ENCODE measurements at places on chromosomes 6 and 20.

GRCh38 chr20:15882553-15882952, 690.7 kb downstream of the KIF16B start:
- ATAC-seq, result peak; percentile 68

DNA sequence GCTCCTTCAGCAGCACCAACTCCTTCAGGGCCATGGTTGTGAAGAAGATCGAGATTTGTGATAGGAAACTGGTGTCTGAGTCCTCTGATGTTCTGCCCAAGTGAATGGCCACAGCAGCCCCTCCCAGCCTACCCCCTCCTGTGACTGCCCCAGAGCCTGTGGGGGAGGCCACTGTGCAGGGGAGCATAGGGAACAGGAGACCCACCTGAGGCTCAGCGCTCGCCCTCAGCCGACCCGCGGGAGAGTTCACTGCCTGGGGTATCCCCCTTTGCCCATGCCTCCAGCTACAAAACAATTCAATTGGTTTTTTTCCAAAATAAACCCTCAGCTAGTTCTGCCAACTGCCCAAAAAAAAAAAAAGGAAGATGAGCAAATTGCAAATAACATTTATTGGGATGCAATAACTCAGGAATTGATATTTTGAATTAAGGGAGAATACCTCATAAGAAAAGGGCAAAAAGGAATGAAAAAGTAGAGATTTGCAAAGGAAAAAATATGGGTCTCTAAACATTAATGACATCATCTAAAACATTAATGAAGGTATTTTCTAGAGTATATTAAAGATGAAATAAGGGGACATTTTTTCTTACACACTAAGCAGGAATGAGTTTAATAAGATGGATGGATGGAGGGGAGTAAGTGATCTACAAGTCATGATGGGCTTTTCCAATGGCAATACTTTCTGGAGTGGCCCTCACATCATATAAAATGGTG, 46.1 kb downstream of the KIAA0319 start:
- no peak for ATAC-seq

GRCh38 chr6:77292564-77293546, 170.4 kb downstream of the HTR1B start:
- no peak for ATAC-seq

DNA sequence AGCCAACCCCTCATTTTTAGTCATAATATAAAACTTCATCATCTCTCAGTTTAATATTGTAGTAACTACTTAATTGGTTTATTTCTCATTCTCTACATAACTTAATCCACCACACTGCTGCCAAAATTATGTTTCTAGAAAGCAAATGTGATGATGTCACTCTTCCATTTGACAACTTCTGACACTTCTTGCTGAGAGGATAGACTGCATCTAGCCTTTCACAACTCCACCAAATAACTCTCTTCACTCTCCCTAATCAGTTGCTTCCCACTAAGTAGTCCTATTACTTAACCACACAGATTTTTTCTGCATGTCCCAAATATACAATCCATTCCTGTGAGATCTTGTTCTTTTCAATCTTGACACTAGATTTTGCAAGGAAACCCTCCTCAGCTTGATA, 951.3 kb downstream of the EPHA7 start:
- ATAC-seq, result no peak

DNA sequence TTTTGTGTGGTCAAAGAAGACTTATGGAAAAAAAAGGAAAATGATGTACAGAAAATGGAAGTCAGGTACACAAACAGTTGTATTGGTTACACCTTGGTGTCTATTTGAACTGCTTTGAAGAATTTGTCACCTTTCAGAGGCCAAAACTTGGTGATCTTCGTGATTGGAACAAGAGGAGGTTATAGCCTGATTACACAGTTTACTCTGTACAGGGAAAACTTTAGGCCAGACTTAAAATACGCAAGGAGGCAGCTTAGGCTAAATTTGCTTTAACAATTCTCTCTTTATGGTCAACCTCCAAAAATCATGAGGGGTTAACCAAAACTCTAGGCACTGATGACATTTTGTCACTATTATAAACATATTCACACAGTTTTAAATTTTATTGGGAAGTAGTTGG, 353.7 kb downstream of the PRKN start:
- no peak for ATAC-seq

- peak; percentile 54 for ATAC-seq
These were observed 59.4 kb downstream of the CD164 start for GRCh38 chr6:109322825-109323224.

DNA sequence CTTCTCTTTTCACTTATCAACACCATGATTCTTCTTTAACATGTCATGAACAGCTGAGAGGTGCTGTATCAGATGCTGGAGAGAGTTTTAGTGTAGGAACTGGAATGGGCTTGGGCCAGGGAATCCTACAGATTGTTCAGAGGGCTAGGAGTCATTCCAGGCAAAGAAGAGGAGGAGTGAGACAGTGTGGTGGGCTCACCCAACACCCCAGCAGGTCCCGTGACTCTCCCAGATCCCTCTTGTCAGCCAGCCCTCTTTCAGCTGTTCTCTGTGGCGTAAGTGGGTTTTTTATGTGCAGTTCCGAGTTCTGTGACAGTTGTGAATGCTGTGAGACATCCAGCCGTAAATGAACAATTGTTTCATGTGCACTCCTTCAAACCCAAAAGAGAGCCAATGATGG, 31.4 kb upstream of the CEP162 start:
- ATAC-seq, result no peak

- no peak for ATAC-seq
These were observed 18.2 kb downstream of the GNAS-AS1 start for GRCh38 chr20:58832457-58832856.

- ATAC-seq, result no peak
These were observed 5.2 kb upstream of the TBCC start for GRCh38 chr6:42751055-42751454.

GRCh38 chr6:89209457-89209856, 7.7 kb downstream of the GABRR1 start:
- ATAC-seq, result no peak

GRCh38 chr6:38354037-38354381, 285.7 kb downstream of the BTBD9 start:
- ATAC-seq, result peak; percentile 43

DNA sequence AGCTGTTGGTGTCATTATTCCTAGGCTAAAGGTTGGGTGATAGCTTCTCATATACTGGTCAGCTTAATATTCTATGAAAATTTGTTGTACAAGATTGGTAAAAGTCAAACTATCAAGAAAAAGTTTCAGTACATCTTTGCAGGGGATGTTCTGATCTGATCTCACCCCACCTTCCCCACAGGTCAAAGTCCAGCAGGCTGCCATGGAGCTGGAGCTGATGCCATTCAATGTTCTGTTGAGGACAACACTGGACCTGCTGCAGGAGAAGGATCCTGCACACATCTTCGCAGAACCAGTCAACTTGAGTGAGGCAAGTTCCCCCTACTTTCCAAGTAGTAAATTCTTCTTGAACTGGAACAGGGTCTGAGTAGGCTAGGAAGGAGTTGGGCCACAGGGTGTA, 13.1 kb downstream of the BRPF3 start:
- no peak for ATAC-seq

- ATAC-seq, result no peak
These were observed 47.5 kb downstream of the PHF3 start for GRCh38 chr6:63683071-63683603.

GRCh38 chr6:139256087-139256486, 35.7 kb downstream of the TXLNB start:
- no peak for ATAC-seq

- peak; percentile 90 for ATAC-seq
These were observed 169.7 kb downstream of the ATXN1 start for GRCh38 chr6:16591396-16592222.

- ATAC-seq, result peak; percentile 96
These were observed 47.3 kb upstream of the MARCKS start for GRCh38 chr6:113809826-113810225.

DNA sequence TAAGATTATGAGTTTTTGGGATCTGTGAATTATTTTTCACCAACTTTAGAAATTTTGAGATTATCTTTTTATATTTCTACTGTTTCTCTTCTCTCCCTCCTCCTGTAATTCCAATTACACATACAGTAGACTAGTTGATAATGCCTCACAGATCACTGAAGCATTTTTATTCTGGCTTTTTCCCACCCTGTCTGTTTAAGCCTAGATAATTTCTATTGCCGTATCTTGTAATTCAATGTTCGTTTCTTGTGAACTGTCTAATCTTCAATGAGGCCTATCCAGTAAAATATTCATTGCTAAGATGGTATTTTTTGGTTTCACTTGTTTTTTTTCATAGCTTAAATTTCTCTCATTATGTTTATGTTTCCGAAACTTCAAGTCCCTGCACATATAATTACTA, 12.0 kb downstream of the MDN1 start:
- ATAC-seq, result no peak

- no peak for ATAC-seq
These were observed 273.9 kb upstream of the TAB2 start for GRCh38 chr6:149043476-149044130.

DNA sequence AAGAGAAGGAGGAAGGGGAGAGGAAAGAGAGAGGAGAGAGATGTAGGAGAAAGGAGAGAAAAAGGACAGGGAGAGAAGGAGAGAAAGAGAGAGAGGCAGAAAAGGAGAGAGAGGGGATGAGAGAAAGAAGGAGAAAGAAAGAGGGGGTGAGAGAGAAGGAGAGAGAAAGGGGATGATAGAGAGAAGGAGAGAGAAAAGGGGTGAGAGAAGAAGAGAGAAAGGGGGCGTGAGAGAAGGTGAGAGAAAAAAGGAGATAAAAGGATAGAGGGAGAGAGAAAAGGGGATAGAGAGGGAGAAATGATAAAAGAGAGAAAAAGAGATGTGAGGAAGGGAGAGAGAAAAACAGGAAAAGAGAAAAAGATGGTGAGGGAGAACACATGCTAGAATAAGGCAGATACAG, 933.4 kb downstream of the KIF16B start:
- no peak for ATAC-seq

- ATAC-seq, result no peak
These were observed 145.3 kb upstream of the ECI2 start for GRCh38 chr6:4280707-4281106.

DNA sequence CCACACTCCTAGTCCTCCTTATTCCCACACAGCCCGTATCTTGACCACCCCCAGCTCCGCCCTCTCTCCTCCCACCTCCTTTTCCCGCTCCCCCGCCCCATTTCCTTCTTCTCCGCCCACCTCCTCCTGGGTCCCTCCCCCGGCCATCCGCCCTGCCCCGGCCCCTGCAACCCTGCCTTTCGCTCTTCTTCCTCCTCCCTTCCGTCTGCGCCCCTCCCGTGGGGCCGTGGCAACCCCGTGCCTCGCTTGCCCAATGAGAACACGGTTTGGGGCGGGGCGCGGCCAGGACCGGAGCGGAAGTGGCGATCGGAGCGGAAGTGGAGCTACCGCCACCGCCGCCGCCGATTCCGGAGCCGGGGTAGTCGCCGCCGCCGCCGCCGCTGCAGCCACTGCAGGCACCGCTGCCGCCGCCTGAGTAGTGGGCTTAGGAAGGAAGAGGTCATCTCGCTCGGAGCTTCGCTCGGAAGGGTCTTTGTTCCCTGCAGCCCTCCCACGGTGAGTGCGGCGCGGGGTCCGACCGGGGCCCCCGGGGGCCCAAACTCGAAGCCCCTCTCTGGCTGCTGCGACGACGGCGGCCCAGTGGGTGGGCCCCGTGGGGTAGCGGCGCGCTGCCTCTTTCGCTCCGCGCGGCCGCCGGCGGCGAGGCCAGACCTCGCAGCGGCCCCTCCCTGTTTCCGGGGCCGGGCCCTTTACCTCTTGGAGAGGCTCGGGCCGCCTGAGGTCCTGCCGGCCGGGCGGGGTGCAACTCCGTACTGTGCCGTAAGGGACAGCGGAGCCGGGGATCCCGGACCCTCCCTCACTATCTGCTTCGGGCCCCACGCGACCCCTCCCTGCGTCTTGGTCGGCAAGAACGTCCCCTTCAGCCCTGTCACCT, at the start of gene YWHAB:
YWHAB (plus strand) TSS at position 314 of the 874 bp plus-strand sequence. CDS start 15,829 bp downstream, outside the sequence.
- peak; percentile 99 for ATAC-seq

DNA sequence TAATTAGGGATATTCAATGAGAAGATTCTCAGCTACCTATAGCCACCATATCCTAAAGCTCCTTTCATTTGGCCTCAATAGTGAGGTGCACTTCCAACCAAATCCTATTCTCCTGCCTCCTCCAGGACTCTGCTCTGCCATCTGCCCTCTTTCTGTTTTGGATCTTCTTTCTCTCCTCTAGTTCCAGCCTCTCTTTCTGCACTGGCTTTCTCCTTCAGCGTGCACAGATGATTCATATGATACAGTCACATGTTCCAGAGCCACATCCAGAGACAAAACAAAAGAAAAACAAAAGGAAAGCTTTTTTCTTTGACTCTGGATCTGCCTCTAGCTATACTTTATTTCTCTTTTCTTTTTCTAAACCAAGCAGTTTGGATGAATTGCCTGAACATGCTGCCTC, 531.9 kb upstream of the MAN1A1 start:
- no peak for ATAC-seq

GRCh38 chr6:17276766-17277165, 4.4 kb upstream of the RBM24 start:
- no peak for ATAC-seq

DNA sequence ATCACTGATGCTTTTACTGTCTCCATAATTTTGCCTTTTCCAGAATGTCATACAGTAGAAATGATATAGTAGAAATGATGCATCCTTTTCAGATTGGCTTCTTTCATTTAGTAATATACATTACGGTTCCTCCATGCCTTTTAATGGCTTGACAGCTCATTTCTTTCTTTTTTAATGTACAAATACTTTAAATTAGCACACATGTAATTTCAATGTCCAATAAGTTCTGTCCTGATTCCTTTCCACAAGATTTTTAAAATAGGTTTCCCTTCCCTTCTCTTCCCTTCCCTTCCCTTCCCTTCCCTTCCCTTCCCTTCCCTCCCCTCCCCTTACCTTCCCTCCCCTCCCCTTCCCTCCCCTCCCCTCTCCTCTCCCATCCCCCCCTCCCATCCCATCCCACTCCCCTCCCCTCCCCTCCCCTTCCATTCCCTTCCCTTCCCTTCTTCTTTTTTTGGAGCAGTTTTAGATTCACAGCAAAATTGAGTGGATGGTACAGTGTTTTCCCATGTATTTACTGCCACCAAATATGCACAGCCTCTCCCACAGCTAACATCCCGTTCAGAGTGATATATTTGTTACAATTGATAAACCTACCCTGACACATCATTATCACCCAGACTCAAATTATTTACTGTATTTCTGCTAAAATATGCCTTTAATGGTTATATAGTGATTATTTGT, 398.8 kb downstream of the RNF144B start:
- no peak for ATAC-seq

- ATAC-seq, result peak; percentile 87
These were observed 118.2 kb upstream of the RIPOR2 start for GRCh38 chr6:25053875-25054371.

GRCh38 chr6:75516757-75517156, 23.2 kb upstream of the FILIP1 start:
- no peak for ATAC-seq

GRCh38 chr6:30818391-30818841, 65.9 kb upstream of the DDR1 start:
- ATAC-seq, result no peak

DNA sequence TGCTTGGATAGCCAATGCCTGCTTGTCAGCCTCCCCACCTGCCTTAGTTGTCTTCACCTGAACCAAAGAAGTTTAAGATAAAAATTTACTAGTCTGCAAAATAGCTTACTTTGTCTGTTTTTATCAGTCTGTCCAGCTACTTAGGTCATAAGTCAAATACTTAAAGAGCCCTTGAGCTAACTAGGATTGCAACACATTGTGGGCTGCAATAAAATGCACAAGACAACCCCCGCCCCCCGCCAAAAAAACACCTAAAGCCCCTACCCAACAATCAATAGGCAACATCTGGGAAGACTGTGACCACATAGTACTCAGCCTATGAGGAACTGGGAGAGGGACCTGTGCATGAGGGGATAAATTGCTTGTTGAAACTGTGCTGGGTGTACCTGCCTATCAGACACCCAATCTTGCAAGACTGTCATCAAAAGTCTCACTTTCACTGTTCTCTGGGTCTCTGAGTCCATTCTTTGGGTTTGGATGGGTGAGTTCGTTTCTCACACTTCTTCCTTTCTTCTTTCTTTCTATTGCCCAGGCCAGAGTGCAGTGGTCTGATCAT, 27.3 kb upstream of the ABCC10 start:
- no peak for ATAC-seq
